ENCODE measurements at places on chromosomes 4 and X. TPM values are rescaled to one million over a fixed set of nuclear protein-coding genes. Genes with fewer than 3 reads are reported as not detected.

GRCh38 chrX:64792598-64793337 lies 183.5 kb downstream of the ZC4H2 start:
- DNase-seq = no peak

Gene PCDH19
- polyA plus RNA-seq = not detected

- no peak for DNase-seq
Observed at GRCh38 chr4:72767618-72768302, 198.7 kb upstream of the ADAMTS3 start.

Gene GYPE
- polyA plus RNA-seq = 3.7 TPM

Gene TBC1D8B
- 0.07 TPM for polyA plus RNA-seq

DNA sequence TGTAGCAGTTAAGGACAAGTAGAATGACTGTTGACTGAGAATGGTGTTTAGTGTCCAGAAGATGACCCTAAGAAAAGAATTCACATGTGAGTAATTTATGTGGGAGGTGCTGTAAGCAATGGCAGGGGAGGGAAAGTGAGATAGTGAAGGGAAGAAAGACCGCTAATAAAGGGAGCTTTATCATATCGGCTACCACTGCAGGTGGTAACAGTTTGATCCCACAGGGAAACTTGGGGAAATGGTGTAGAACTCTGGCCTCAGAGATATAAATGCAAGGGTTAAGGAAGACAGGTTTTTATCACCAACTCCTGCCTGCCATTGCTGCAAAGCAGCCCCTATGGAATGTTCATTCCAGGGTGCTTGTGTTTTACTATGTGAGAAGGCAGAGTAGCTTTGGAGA lies 489.6 kb downstream of the STPG2 start:
- no peak for DNase-seq

Data from immature natural killer cell (primary cell).